ENCODE measurements at places on chromosomes 3 and 15.

DNA sequence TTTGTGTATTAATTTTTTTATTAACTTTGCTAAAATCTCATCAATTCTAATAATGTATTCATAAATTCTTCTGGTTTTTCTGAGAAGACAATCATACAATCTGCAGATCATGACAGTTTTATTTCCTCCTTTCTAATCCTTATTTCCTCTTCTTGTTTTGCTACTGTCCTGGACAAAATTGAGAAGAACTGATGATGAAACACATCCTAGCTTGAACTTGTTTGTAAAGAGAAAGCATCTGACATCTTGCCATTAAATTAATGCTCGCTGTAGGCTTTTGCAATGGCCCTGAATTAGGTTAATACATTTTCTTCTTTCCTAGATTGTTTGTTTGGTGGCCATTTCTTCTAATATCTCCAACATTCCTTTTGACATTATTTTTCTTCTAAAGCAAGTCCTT is 110.9 kb upstream of the TPM1 start:
- DNase-seq: no peak

DNA sequence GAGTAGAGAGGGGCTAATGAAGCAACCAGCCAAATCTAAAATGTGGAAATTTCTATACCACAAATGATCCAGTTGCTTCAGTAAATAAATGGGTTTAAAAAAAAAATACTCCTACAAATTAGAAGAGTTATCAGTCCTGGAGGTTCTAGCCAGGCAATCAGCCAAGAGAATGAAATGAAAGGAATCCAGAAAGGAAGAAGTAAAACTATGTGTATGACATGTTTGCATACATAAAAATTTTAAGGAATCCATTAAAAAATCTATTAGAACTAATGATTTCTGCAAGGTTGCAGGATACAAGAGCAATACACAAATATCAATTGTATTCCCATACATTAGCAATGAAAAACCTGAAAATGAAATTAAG is 9.6 kb downstream of the MESP2 start:
- no peak for DNase-seq

DNA sequence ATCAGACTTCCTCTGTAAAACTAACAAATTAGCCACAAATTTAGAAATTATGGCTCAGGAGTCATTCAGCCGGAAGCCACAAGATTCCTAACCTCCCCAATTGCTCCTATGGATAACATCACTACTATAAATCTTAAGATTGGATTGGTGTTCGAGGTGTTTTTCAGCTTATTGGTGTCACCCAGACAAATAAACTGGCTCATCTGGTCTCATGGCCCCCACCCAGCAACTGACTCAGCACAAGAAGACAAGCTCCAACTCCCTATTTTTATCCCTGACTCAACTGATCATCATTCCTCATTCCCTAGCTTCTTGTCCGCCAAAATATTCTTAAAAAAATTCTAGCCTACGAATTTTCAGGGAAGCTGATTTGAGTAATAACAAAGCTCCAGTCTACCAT is 135.1 kb upstream of the STRIT1 start:
- DNase-seq: no peak

DNA sequence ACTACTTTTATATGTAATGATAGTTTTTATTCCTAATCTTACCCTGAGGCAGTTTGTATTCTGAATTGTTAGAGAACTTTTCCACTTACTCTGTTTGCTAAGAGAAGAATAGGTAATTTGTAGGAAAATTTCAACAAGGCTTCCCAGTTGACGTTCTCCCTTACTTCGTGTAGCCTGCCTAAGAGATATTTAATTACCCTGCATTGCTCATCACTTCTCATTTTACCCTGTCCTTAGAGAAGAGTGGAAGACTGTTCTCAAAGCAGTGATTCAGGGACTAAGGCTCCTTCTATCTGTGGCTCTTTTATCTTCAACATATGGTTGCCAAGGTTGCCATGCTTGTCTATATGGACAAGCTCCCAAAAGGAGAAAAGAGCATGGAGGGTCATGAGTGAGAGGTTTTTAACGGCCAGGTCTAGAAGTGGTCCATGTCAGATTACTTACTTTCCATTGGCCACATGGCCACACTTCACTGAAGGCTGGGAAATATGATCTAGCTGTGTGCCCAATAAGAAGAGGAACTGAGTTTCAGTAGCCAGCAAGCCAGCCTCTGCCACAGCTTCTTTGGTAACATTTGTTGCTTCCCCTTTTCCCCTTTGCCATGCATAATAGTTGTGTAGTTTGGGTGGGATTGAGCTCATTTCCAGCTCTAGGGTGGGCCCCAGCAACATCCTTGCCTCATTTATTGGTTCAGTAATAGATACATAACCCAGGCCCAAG is 22.1 kb downstream of the PDE8A start:
- no peak for DNase-seq

DNA sequence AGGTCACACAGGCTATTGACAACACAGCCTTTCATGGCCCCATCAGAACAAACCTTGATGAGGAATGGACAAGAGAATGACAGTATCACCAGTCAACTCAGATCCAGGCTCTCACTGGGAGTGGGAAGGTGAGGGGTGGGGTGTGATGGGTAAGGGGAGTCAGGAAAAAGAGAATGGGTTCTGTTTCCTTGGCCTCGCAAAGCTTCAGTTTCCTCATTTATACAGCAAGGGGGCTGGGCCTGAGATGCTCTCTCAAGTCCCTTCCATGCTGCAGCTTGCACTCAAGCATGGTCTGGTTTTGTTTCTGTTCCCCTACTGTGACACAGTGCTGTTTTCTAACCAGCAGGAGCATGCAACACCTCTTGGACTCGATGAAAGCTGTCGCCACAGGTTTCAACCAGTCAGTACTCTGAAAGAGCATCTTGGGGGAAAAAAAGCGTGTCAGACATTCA is 65.7 kb upstream of the IL12A start:
- DNase-seq: no peak

All from epithelial cell of prostate (primary cell).